ENCODE measurements at places on chromosomes 3 and 15. TPM values are rescaled to one million over a fixed set of nuclear protein-coding genes. Genes with fewer than 3 reads are reported as not detected.
A peak's percentile ranks its signal among the peaks of the same experiment; 100 is the strongest.

SMCO1 gene
- not detected for total RNA-seq

GAP43 gene
- total RNA-seq, result not detected

- H3K4me1 ChIP-seq, result peaks cover 41% of the 10 kb centered on the region
- H3K27me3 ChIP-seq, result no peaks in the 10 kb centered on the region
- H3K27ac ChIP-seq, result peak overlapping the region; percentile 11
- peak; percentile 16 for DNase-seq
Measured at GRCh38 chr3:8509961-8510360, 8.3 kb downstream of the LMCD1 start.

DNA sequence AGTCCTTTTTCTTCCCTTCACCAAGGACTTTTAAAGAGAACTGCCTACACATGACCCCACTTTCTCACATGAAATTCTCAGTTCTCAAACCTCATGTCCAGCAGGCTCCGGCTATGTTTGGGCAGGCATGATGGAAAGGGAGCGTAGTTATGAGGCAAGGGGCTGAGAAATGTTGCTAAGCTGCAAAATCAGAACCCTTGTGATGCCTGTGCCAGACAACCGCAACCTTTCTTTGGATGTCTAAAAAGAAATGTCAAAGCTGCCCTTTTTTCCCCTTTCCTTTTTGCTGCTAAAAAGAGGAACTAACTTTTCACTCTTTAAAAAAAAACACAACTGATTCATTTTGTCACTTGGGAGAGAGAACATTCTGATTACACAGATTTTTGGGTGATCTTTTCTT is 19.2 kb downstream of the GNB4 start:
- DNase-seq, result no peak
- H3K4me3 ChIP-seq, result no peak overlapping the region
- H3K36me3 ChIP-seq, result no peaks in the 10 kb centered on the region
- no peaks in the 10 kb centered on the region for H3K27me3 ChIP-seq
- no peak overlapping the region for H3K27ac ChIP-seq

DNA sequence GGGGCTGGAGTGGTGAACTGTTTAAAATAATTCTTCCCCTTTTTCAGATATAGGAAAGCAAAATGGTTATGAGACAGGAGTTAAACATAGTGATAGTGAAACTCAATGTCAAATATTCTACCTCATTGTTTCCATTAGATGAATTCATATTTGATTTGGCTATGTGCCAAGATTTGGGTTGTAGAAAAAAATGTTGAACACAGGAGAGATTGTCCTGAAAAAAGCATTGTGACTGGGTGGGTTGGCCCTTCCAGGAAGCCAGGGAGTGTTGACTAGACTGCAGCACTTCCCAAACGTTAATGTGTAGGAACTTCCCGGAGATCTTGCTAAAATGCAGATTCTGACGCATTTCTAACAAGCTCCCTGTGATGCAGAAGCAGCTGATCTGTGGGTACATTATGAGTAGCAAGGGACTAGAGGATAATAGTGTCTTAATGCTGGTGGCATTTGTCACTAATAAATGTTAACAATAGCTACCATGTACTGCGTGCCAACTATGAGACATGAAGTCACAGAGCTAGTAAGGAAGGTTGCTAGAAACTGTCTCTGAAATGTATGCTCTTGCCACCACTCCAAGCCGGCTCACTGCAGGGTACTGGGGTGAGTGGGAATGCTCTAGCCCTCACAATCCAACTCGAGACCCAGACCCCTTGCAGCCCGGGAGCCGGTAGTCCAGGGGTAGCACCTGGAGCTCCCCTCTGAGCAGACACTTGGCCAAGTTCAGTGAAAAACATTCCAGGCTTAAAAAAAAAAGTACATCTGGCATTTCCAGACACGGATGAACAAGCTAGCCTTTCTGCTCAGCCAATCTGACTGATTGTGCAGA is 120.6 kb downstream of the CD47 start:
- peak; percentile 61 for DNase-seq
- H3K27me3 ChIP-seq, result no peaks in the 10 kb centered on the region
- peaks cover 18% of the 10 kb centered on the region for H3K36me3 ChIP-seq
- peaks cover 57% of the 10 kb centered on the region for H3K4me1 ChIP-seq
- peak overlapping the region; percentile 74 for H3K27ac ChIP-seq

Data from Calu3 (cell line).